ENCODE measurements at places on chromosomes 1 and 21. TPM values are rescaled to one million over a fixed set of nuclear protein-coding genes. Genes with fewer than 3 reads are reported as not detected.

DNA sequence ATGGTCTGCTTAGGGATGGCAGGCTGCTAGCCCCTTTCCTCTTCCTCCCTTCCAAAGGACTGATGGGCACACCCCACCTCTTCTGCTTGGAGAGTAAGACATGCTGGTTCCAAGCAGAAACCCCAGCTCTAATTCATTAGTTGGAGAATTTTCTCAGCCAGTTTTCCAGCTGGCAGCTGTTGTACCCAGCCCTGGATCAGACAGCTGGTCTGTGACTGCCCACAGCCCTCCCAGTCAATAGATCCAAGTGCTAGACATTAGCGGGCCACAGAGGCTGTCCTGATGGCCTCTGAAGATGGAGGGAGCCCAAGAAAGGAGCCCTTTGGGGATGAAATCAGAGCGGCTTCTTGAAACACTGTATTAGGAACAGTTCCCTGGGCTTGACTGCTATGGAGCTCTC is 35.8 kb downstream of the ACOT11 start:
- DNase-seq: no peak

DNA sequence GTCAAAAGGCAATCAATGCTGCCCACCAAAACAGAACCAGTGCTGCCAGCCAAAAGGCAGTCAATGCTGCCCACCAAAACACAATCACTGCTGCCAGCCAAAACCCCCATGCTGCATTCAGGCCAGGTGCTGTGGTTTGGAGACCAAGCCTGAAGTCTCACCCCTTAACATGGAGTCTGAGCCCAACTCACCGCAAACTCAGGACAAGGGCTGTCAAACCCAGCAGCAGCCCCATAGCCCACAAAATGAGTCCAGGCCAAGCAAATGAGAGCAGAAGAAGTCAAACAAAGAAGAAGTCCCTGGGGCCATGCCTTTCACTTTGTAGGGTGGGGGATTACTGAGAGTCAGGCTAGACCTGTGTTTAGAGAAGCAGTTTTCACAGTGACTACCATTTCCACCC is 6.4 kb downstream of the SMCP start:
- no peak for DNase-seq

The HES2 gene
- not detected for total RNA-seq

DNA sequence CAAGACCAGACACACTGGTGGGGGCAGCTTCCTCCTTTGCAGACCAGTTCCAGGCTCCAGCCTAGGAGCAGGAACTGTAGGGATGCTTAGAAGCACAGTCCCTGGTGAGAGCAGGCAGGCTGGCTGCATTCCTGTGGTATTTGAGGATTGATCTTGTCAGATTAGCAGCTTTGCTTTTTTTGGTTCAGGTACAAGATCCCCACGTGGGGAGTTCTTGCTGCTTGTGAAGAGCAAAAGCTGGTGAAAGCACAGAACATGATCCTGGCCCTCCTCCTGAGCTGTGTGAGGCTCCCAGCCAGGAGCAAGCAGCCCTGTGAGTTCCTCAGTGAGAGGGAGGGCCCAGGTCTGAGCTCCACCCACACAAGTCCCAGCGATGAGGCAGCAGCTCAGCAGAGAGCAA is 75.3 kb upstream of the ARTN start:
- DNase-seq: peak; percentile 67

The OPRD1 gene
- 0.60 TPM for total RNA-seq

DNA sequence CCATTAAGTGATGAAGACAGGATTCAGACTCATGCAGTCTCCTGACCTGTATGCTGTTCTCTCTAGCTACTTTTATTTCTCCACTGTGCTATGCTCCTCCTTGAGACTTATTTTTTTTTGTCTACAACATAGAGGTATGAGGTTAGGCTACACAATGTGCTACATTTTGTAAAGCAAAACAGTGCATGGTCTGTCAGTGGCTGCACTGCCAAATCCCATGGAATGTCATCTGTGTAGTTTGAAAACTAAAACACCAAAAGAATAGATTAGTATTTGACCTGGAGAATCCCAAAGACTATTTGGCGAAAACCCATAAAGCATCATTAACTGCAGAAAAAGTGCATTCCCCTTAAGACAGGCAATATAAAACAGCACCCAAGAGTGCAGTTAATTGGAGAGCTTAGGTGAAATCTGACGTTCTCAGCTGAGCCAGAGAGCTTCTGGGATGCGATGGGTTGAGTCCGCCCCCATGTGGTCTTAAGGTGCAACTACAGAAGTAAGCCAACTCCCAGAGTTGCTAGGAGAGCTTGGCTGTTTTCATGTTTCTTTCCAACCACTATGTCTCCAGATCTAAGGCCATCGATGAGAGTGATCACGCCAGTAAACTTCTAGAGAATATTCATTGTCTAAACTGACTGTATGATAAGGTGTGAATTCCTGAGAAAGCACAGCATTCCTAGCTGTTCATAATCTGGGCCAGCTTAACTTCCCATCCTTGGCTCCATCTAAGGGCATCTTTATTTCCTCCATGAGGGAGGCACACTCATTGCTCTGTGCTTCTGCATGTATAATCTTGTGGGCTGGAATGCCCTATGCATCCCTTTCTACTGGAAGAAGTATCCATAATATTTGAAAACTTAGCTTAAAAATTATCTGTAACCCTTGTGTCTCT is 20.7 kb upstream of the CYP2J2 start:
- peak; percentile 81 for DNase-seq

The SLC22A15 gene
- total RNA-seq: 2.7 TPM
